ENCODE measurements at places on chromosomes 6 and 20.

- no peak for DNase-seq
Observed at GRCh38 chr6:141562186-141562811, 570.4 kb upstream of the GJE1 start.

DNA sequence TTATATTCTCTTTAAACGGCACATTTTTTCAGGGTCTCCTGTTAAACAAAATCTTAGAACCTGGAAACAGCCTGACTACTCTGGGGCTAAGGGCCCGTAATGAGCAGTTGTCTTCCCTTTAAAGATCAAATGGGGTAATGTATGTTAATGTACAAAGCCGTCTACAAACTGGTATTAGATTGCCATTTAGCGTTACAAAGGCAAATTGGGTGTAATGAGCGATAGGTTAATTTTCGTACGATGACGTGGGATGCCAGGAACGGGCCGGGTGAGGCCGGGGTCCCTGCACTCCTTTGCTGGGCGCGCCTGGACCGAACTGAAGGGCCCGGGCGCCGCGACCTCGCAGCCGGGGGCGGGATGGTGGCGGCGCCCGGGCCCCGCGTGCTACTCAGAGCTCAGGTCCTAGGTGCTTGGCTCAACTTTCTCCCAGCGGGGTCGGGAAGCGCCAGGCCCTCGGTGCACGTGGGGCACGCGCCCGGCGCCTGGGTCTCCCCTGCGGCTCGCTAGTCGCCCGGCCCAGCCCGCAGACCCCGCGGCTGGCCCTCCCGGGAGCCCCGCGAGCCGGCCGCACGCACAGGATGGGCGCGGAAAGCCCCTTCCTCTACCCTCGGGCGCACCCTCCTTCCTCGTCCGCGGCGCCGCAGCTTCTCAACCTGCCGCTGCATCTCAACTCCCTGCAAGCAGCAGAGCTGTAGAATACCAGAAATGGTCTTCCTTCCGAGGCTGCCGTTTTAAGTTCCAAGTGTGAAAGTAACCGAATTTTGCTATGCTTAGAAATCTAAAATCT is 5.9 kb downstream of the NKX2-4 start:
- no peak for DNase-seq

- no peak for DNase-seq
Observed at GRCh38 chr6:121791396-121792315, 356.2 kb downstream of the GJA1 start.

DNA sequence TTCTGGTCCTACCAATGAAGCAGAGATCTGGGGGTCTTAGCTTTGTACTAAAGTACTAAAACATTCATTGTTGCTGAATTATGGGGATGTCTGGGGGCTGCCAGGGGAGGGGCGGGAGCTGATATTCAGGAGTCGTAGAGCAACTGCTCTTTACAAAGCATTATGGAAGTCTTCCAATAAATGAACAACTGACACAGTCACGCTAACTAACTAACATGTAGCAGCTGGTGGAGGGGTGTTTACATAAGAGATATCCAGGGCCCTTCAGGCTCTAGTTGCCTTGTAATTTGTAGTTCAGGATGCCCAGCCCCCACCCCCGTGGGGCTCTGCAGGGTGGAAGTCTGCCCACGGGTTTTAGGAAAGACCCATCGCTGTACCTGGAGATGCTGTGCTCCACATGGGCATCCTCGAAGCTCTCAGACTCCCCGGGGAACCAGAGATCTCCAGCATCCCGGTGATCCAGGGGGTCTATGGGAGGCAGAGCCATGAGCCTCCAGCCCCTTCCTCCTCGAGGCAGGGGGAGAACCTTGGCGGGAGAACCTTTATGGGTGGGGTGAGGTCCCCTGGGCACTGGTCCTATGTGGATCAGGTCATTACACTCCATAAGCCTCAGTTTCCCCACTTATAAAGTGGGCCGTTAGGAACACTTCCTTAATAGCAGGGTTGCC is 3.4 kb downstream of the TREM2 start:
- no peak for DNase-seq

Data from cortex of kidney (tissue), 1 donor.